Sciatic nerve (tissue), 2 donors: ENCODE measurements at places on chromosomes 11 and 22. TPM values are rescaled to one million over a fixed set of nuclear protein-coding genes. Genes with fewer than 3 reads are reported as not detected.

The DMC1 gene
- 4.7 TPM for total RNA-seq

The SCN4B gene
- 2.9 TPM for total RNA-seq

The NR1H3 gene
- total RNA-seq = 132 TPM

The NUP160 gene
- 48.0 TPM for total RNA-seq

The TRIM49 gene
- total RNA-seq = not detected

The CPT1B gene
- total RNA-seq = 18.2 TPM

The CARD10 gene
- total RNA-seq = 31.6 TPM
